Activated T-helper 17 cell treated with anti-CD3 and anti-CD28 coated beads, Interleukin-2, amount 50 U/mL, for 72 hours (primary cell): ENCODE measurements at places on chromosomes 5 and 9.

DNA sequence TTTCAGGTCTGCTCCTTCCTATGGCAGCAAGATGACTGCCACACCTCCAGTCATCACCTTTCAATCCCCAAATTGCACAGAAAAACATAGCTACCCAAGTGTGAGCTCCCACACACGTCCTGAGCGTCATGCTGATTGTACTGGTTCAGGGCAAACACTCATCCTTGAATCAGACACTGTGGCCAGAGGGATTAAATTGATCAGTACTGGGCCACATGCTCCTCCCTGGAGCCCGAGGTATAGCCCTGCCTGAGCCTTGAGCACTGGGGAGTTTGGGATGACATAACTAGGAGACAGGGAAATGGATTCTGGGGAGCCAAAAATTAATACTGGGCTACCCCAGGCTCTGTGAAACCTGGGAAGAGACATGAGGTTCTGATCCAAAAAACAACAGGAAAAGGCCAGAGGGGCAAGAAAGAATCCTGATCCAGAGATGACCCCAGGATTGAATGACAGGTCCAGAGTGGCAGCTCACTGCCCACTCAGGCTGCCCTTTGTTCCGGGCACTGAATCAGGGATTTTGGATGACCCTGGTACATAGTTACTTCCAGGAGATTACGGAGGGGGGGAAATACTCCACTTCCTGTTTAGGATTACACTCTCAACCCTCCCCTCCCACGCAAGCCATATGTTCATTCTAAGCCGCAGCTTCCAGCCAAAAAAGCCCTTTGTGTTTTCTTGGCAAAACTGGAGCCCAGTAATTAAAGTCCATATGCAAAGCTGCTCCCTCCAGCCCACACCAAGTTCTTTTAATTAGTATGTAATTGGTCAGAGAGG is 141.6 kb upstream of the SPRY4 start:
- ATAC-seq, result peak; percentile 92

DNA sequence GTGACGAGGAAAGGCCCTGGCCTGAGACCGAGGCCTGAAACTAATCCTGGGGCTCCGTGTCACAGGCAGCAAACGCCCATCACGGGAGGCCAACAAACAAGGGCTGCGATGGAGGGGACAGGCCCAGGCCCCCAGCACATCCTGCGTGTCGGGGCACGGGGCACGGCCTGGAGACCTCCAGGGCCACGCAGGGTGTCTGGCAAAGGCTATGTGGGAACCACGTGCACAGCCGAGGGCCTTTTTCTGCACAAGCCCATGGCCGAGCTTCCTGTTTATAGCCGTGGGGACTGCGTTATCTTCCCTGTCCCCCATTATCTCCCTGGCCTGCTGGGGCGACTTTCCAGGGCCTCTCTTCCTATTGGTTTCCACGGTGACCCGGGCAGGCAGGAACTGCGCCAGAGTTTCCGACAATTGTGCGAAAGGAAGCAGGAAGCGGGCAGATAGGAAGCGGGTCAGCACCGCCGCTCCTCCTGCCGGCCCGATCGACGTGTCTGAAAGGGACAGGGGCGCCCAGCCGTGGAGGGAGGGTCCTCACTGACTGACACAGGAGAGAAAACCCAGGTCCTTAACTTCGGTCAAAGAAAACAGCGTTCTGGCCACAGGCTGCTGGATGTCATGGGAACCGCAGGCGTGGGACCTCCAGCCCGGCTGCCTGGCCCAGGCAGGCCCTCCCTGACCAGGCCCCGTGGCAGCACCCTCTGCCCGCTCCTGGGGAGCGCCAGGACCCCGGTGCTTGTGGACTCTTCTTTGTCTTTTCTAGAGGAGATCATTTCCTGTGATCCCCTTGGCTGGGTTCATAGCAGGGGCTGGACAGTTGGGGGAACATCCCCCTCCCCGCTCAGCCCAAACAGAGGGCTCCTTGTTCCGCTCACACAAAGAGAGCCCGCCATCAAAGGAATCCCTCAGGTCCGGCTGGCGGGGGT is 29.1 kb upstream of the SEC16A start:
- ATAC-seq, result no peak

DNA sequence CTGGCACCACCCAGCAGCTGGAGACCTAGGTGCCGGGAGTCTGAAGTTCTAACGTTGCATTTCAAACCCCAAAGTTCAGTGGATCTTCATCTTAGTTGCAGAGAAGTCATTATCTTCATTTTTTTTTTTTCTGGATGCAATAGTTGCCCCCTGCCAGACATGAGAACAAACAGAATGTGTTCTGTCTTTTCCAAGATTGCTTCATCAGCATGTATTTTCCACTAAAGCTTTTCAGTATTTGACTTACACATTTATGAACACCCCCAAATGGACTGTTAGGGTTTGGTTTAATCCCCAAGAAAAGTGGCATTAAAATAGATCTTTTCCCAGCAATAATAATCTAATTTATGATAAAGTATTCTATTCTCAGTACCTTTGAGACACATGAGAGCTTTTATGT is 135.2 kb upstream of the OSMR start:
- ATAC-seq, result no peak

- ATAC-seq, result no peak
These were observed 30.7 kb downstream of the ENHO start for GRCh38 chr9:34492051-34492450.

DNA sequence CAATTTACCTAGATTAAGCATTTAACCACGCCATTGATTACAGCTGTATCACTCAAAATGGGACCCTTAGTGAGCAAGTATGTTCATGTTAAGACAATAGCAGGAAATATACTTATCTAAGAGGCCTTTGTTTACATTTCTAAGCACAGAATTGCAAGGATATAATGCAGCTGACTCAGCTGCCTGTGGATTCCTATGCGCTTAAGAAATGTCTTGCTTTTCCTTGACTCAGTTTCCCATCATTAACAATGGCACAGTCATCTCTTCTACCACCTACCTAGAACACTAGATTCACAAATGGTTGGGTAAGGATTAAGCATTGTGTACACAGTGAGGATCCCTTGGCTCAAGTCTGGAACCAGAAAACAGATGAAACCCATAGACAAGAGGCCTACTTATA is 163.8 kb downstream of the TSSK1B start:
- ATAC-seq, result no peak

GRCh38 chr9:112520656-112521055 is 34.0 kb downstream of the KIAA1958 start:
- no peak for ATAC-seq

- ATAC-seq, result no peak
These were observed 239.8 kb downstream of the EPB41L4A start for GRCh38 chr5:112179290-112179689.

GRCh38 chr5:151093476-151093889 is 12.6 kb upstream of the TNIP1 start:
- peak; percentile 34 for ATAC-seq

- ATAC-seq, result no peak
These were observed 29.8 kb upstream of the GGTA1 start for GRCh38 chr9:121529237-121529987.

DNA sequence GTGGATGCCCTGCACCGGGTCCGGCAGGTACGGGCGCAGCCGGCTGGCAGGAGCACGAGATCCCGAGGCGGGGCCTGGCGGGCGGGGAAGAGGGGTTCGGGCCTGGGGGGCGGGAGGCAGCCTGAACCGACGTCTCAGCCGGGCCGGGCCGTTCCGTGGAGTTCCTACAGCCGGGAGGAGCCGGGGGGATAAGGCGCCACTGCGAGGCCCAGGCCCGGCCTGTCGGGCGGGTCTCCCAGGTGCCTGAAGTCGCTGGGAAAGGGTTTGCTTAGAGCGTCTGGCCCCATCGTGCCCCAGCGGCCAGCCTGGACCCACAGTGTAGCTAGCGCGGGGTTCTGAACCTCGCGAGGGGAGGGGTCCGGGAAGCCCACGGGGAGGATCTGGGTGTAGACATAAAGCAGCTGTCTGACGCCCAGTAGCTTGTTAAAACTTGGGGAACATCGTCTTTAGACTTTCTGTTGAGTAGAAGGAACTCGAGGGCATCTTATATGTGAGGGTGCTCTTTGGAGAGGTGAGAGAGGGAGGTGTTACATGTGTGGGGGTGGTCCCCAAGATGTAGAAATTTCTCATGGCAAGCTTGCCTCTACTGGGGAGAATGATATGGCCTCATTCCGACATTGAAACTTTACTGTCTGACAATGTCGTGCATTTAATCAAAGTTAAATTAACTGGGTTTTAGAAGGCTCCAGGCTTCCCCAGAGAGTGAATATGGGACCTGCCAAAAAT is 524 bp downstream of the FUBP3 start:
- ATAC-seq, result no peak

GRCh38 chr9:3263698-3264097 is 262.1 kb downstream of the RFX3 start:
- no peak for ATAC-seq

- no peak for ATAC-seq
These were observed 488.0 kb downstream of the RASEF start for GRCh38 chr9:82574911-82575310.

GRCh38 chr5:139745800-139746690 is 49.6 kb upstream of the PSD2 start:
- ATAC-seq, result peak; percentile 18

DNA sequence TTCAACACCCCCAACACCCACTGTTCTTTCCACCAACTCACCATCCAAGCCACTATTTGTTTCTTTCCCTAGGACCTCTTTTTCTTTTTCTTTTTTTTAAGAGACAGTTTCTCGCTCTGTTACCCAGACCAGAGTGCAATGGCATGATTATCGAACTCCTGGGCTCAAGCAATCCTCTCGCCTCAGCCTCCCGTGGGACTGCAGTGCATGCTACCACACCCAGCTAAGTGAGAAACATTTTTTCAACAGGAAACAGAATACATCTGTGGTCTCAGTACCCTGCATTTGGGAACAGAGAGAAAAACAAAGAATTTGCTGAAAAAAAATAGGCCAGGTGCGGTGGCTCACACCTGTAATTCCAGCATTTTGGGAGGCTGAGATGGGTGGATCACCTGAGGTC is 24.6 kb downstream of the B4GALT1 start:
- no peak for ATAC-seq

- no peak for ATAC-seq
These were observed 88.9 kb downstream of the NDUFS4 start for GRCh38 chr5:53649352-53649751.

DNA sequence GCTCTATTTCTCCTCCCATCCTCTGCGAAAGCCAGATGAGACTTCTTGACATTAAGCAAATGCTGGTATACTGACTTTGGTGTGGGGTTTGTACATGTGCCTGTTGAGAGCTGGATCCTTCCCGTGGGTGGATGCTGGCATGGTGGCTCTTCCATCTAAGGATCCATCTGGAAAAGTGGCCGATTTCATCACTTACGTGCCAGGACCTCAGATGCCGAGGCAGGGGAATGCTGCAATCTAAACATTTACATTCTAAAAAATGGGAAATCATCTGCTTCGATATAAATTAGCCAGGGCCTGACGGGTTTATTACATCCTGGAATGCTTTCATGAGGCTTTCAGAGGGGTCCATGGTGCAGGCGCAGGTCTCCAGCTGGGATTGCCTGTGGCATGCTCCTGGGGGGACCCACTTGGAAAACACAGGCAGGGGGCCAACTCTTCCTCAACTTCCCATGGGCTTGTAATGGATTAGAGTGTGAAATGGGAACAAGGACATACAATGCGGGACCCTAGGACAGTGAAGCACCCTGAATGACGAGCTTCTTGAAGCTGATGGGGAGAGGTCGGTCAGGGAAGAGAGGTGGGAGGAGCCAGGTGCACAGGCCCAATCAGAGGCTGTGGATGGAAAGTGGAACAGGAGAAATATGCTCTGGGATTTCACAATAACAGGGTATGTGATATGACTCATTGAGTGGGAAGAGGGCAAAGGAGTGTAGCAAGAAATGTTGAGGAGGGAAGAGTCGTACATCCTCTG is 105.5 kb upstream of the PITX1 start:
- ATAC-seq, result no peak

DNA sequence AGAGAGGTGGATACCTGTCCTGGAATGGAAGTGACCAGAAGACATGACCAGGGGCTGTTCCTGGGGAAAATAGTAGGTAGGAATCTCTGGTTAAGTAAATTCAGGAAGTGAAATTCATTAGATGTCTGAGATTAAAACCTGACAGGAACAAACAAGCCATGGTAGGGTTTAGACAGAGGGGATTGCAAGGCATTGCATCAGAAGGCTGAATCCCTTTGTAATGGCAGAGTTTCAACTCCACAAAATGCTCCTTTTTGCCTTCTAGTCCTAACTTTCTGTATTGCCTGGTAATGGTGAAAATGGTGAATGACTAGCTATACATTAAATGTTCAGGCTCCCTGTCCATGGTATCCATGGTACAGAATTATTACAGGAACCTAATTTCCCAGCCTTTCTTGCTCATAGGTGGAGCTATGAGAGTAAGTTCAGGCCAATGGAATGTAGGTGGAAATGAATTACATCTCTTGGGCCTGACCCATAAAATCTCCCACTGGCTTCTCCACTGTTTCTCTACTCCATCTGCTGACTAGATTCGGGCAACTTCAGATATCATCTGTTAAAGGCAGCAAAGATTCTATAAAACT is 113.4 kb upstream of the CNTLN start:
- no peak for ATAC-seq

GRCh38 chr9:108377382-108377781 is 478.4 kb downstream of the ACTL7B start:
- ATAC-seq, result no peak

- peak; percentile 64 for ATAC-seq
These were observed 55.3 kb downstream of the SPEF2 start for GRCh38 chr5:35672995-35673394.

DNA sequence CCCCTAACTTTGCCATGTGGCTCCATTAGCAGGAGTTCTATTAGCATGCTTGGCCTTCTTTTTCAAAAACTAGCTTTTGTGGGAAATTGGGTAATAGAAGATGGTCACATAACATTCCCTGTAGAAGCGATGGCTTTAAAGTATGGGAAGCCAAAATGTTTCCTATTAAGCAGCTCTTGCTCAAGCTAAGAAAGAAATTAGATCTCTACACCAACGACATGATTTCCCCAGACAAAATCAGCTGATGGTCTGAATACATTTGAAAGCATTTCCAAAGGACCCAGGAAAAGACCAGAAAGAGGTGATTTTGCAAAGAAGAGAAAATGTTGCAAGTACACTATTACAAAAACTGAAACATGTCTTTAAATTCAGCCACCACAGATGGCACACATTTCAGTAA is 4.8 kb upstream of the NFIL3 start:
- no peak for ATAC-seq

GRCh38 chr9:108967916-108968315 is 33.7 kb downstream of the ABITRAM start:
- no peak for ATAC-seq

DNA sequence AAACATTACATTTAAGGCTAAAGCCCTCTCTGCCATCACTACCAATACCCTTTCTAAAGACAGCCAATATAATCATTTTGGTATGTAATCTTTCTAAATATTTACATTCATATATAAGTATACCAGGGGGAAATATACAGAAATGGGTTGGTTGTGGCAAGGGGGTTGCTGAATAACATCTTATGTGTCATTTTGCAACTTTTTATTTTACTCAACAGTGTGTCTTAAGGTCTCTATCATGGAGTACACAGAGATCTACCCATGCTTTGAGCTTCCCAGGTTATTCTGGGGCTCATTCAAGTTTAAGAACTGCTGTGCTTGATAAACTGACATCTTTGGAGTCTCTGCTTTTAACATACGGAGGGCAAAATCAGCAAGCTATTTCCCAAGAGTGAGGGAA is 7.4 kb upstream of the FAT2 start:
- peak; percentile 66 for ATAC-seq
